ENCODE measurements at places on chromosomes 4 and X.
A peak's percentile ranks its signal among the peaks of the same experiment; 100 is the strongest.

DNA sequence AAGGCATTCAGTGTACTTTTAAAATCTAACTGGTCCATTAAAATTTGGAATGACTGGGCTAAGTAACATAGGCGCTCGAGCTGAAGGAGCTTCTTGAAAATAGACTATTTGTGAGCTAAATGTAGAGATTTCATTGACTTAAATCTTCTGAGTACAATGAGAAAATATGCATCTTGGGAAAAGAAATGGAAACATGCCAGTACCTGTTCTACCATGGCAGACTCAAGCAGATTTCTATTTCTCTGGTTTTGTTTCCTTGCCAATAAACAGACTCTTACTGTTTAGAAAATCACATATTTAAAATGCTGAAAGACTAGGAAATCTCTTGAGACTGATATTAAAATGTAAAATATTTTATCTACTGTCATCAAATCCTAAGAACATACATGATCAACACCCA lies 678.1 kb downstream of the FAT4 start:
- peak; percentile 14 for DNase-seq

DNA sequence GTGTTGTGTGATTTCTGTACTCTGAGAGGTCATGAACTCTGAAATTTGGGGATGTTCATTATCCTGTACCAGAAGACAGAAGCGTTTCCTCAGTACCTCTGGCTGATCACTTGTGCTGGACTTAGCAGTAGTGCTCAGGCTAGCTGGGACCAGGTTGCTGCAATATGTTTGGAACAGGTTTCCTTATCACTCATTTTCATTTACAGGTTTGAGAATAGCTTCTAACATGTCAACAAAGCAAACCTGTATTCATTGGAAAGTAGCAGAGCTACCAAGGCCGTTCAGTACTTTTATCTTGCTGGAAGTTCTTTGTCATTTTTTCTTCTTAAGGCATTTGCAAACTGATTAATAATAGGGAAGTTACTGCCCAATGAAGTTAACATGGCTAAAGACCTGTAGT lies 242.9 kb upstream of the ANKRD50 start:
- no peak for DNase-seq

- DNase-seq = no peak
Measured at GRCh38 chr4:22456291-22456690, 59.6 kb downstream of the ADGRA3 start.

GRCh38 chr4:170374770-170375169 lies 285.0 kb upstream of the AADAT start:
- DNase-seq = no peak

- no peak for DNase-seq
Measured at GRCh38 chr4:159341522-159341921, 238.6 kb downstream of the RAPGEF2 start.

DNA sequence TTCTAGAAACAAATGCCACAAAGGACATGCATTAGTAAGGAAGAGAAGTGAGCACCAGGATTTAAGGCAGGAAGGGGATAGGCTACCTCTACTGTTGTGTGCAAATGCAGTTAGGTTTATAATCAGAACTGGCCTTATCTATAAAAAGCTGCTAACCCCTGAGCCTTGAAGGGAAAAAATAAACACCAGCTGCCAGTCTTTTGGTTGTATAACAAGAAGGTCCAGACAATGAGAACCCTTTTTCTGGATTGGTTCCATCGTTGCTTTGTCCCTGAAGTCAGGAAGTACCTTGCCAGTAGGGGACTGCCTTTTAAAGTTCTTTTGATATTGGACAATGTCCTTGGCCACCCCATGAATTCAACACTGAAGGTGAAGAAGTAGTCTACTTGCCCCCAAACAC lies 126.7 kb upstream of the OTUD4 start:
- no peak for DNase-seq

GRCh38 chrX:40201329-40201885 lies 103.6 kb upstream of the BCOR start:
- DNase-seq = no peak

DNA sequence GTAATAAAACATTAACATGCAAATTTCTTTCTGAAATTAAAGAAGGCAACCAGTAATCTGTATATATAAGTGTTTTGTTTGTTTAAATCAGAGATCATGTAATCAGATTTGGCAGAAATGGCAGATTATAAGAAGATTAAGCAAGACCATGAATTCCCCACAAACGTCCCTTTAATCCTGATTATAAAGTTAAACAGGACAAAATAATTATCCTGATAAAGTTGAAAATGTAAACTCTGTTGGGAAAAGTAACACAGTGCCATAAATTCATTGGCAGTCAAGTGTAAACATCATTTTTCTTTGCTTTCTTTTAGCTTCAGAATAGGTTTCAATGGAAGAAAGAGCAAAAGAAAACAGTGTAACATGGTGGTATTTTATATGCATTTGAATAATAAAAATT lies 256.3 kb downstream of the KCNIP4 start:
- no peak for DNase-seq

DNA sequence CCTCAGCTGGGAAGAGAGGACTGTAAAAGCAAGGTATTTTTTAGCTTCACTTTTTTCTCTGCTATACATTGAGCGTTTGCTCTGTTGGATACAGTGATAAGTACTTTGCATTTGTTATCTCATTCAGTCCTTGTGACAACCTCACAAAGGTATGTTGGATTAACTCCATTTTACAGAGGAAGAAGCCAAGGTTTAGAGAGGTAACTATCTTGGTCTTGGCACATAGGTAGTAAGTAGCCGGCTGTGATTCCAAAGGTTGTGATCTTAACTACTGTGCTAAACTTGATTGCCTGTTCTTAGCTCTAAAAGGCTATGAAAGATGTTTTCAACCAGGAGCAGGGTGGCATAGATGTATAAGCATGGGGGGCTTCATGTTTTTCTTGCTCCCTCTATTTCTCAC lies 134.4 kb downstream of the POLA1 start:
- no peak for DNase-seq

GRCh38 chr4:157808796-157809383 lies 363.9 kb downstream of the GASK1B start:
- no peak for DNase-seq

DNA sequence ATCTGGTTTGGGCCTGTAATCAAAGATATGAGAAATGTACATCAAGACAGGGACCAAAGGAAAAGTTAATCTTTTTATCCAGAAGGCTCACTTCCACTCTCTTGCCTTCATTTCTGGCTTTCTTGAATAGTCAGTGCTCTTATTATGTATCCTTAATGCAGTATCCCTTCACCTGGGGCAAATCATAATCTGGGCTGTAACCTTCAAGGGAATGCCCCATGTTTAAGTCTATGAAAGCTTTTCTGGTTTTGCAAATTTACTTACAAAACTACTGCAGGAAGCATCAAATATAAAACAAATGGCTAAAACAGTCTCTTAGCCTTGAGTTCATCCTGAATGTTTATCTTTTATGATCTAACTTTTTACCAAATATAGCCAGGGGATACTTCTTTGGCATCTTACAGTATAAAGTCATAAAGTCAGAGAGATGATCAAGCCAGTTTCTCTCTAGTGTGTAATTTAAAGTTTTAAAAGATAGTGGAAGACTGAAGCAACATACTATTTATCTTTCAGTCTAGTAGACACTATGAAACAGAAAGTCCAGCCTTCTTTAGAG lies 1214.8 kb downstream of the STIM2 start:
- no peak for DNase-seq

DNA sequence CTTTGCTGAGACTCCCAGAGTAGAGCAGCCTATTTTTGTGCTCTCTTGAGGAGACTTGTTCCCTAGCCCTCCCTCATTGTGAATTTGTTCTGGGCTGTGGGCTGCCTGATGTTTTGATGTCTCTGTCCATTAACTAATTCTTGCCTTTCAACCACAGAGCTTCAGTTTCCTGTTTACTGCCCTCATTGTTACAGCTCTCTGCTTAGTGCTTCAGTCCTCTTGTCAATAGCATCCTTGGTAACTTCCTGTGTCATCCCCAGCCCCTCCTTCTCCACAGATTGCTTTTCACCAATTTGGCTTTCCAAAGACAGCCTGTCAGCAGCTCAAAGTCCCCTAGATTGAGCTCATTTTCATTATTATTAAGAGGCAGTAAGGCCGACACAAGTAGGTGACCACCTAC lies 69.9 kb downstream of the COX7B2 start:
- no peak for DNase-seq

DNA sequence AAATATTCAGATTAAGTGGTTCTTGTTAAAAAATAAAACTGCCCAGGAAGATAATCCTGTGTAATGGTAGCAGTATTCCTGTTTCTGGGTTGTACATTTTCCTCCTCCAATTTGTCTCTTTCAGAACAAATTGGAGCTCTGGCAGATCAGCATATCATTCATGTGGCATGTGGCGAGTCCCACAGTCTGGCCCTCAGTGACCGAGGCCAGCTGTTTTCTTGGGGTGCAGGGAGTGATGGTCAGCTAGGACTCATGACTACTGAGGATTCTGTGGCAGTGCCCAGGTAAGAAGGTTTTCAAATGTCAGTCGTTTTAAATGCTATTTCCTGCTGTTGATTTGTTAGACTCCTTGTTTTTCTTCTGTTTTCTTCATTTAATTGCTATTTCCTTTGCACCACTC lies 47.9 kb downstream of the NAP1L5 start:
- DNase-seq = no peak
